ENCODE measurements at places on chromosomes 2 and 18.

DNA sequence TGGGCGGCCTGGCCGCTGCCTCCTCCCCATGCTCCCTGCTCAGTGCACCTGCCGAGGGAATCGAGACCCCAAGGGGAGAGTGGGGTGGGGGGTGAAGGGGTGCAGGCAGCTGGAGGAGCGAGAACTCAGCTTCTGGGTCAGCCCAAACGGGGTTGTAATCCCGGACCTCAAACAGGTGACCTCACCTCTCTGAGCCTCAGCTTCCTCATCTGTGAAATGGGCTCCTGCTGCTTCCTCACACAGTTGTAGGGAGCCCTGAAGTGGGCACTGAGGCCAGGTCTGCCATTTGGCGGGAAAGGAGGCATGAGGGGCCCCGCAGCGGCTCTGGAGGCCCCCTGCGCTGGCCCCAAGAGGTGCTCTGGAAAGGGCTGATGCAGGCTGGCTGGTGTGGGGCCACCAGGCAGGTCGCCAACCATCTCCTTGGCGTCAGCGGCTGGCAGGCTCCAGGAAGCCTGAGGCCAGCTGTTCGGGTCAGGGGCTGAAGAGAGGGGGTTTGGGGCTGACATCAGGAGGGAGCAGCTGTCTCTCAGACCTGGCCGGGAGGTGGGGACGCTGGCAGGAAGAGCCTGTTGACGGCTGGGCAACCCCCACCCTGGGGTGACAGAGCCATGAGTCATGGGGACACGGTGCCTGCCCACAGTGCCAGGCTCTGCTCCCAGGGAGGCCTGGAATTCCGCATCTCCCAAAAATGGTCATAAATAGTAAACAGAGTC lies 4.9 kb downstream of the KLHL30 start:
- DNase-seq = peak; percentile 40

- DNase-seq = no peak
Measured at GRCh38 chr2:163565192-163565591, 170.6 kb downstream of the FIGN start.

DNA sequence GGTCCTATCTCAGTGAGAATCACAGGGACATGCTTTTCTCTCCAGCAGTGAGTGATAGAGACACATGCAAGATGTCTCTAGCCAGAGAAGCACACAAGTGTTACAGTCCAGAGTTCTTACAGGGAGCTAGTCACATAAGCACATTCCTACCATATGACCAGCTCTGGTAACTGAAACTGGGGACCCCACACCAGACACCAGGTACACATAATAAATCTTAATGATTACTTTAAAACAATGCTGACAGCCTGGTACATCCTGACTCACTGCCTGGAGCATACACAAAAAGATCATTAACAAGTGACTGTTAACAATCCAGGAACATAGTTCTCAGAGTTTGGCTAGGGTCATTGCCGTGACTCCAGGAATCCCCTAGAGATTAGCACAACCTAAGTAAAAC lies 53.6 kb downstream of the GALNT1 start:
- DNase-seq = no peak

DNA sequence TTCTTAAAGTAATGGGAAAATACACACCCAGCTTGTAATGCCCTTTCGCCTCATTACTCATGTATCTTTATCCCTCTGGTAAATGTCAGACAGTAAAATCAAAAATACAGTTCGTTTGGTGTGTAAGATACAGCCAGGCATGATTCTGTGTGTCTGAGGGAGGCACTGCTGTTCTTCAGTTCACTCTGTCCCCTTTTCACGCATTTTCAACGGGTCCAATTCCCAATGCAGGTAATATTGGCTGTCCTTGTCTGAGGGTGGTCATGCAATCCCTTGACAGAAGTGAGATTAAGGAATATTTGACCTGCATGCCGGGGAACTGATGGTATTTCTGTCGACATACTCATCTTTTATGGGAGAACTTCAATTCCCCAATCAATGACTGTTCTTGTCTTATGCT lies 587.2 kb upstream of the NXPH2 start:
- DNase-seq = no peak

- DNase-seq = no peak
Measured at GRCh38 chr18:48621240-48621639, 82.4 kb downstream of the CTIF start.

GRCh38 chr18:7635948-7636347 lies 68.8 kb downstream of the PTPRM start:
- no peak for DNase-seq

- DNase-seq = no peak
Measured at GRCh38 chr2:51145761-51146160, 113.8 kb upstream of the NRXN1 start.

DNA sequence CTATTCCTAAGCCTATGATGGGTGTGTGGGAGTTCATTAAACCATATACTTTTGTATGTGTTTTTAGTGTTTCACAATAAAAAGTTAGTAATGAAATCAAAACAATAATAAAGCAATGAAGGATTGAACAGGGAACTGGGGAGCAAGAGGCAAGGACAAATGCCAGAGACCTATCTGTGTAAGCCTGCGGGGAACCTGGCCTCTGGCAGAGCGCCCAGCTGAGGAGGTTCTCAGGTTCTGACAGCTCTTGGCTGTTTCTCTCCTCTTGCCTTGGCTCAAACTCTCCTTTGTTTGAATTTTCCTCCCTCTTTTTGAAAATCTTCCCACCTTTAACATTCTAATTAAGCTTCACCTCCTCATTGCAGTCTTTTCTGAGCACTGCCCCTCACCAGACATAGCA lies 200.0 kb upstream of the NCKAP5 start:
- no peak for DNase-seq

- DNase-seq = no peak
Measured at GRCh38 chr2:206011018-206011614, 74.9 kb downstream of the INO80D start.

- DNase-seq = no peak
Measured at GRCh38 chr2:24375349-24376087, 15.2 kb upstream of the ITSN2 start.

GRCh38 chr2:219987830-219988229 lies 360.4 kb downstream of the SLC4A3 start:
- DNase-seq = peak; percentile 84

- DNase-seq = no peak
Measured at GRCh38 chr2:38277245-38278116, 99.6 kb downstream of the ATL2 start.

- DNase-seq = no peak
Measured at GRCh38 chr2:130346041-130346740, 3.5 kb downstream of the IMP4 start.

- DNase-seq = no peak
Measured at GRCh38 chr2:39390216-39390615, 46.9 kb downstream of the MAP4K3 start.
